ENCODE measurements at places on chromosomes 3 and 15. TPM values are rescaled to one million over a fixed set of nuclear protein-coding genes. Genes with fewer than 3 reads are reported as not detected.

GRCh38 chr3:27456554-27456953 is 27.6 kb downstream of the SLC4A7 start:
- DNase-seq: no peak

GRCh38 chr3:107682580-107682979 is 159.8 kb downstream of the BBX start:
- DNase-seq: no peak

- DNase-seq: no peak
These were observed 665.2 kb downstream of the DIPK2A start for GRCh38 chr3:144636833-144637232.

DNA sequence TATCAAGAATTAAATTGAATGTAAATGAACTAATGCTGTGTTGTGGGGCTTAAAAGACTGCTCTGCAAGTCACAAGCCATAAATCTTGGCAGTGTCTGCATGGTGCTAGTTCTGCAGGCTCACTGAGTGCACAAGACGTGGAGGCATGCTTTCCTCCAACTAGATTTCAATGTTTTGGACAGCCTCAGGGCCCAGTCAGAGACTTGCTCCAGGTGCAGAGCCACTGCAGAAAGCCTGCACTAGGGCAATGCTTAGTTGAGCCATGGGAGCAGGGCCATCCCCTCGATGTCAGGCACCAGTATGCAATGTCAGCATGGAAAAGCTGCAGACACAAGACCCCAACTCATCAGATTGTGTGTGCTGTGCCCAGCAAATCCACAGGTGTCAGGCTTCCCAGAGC is 234.5 kb upstream of the CDIN1 start:
- no peak for DNase-seq

DNA sequence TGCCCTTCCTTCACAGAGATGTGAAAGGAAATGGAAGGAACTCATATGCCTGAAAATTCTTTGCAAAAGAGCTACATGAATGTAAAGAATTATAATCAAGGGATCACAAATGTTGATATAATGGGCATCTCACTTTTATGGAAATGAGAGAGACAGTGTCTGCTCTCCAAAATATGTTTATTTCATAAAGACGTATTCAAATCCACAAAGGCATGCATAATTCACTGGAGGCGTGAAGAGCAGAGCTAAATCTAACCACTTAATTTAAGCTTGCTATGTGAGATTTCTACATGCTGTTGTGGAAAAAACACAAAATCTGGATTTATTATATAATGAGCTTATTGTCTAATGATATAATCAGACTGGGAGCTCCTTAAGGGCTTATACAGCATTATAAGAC is 469.1 kb downstream of the RAP2B start:
- DNase-seq: no peak

- DNase-seq: no peak
These were observed 174.5 kb upstream of the LYSMD4 start for GRCh38 chr15:99907698-99908097.

GRCh38 chr15:69806287-69806915 is 291.3 kb downstream of the TLE3 start:
- DNase-seq: no peak

DNA sequence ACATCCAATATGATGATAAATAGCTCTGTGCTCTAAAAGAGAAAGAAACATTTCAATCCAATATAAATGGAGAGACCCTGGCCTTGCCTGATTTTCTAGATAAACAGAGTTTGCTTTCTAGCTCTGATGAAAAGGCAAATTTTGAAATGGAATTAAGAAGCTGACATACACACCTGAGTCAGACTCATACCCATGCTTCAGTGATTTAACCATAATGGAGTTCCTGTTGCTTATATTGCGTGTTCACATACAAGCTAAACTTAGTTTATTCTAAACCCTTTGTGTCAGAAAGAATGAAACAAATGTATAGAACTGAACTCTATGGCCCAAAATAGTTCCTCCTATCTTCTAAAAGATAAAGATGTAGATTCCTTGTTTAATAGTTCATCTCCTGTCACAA is 760.8 kb upstream of the ARPP21 start:
- DNase-seq: no peak

GRCh38 chr3:78670746-78671145 is 1097.1 kb downstream of the ROBO1 start:
- no peak for DNase-seq

GRCh38 chr3:111794711-111795110 is 64.4 kb upstream of the PHLDB2 start:
- no peak for DNase-seq

DNA sequence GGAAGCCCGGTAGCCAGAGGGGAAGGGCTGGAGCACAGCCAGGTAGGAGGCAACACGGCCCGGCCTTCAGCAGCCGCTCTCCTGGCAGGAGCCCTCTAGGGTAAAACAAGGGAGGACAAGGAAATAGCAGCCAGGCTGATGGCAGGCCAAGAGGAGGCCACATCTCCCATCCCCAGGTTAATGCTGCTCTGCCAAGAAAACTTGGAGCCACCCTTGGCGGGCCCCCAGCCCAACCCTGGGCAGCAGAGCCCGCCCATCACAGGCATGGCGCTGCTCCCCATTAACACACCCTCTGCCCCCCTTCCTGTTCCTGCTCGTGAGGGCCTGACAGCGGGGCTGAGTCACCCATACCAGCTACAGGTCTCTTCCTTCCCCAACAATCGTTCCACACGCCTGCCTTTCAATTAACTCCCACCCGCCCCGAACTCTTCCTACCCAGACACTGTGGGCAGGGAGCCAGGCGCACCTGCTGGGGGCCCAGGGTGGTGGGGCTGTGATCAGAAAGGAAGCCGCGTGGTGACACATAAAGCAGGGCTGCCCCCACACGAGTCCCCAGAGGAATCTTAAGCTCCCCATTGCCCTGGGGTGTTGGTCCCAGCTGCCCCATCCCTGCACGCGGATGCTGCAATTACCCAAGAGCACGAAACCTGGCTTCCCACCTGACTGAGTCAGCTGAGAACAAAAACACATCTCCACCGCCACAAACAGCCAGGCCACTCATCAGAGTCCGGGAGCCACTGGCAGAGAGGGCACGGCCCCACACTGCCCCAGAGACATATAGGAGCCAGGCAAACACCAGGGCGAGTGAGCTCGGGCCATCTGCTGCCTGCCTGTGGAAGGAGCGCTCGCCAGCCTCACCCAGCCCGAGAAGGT is at the start of gene C15orf62:
Gene C15orf62 (plus strand): TSS at position 707 of the 873 bp plus-strand sequence. CDS start 516 bp downstream, outside the sequence.
- peak; percentile 73 for DNase-seq

DNA sequence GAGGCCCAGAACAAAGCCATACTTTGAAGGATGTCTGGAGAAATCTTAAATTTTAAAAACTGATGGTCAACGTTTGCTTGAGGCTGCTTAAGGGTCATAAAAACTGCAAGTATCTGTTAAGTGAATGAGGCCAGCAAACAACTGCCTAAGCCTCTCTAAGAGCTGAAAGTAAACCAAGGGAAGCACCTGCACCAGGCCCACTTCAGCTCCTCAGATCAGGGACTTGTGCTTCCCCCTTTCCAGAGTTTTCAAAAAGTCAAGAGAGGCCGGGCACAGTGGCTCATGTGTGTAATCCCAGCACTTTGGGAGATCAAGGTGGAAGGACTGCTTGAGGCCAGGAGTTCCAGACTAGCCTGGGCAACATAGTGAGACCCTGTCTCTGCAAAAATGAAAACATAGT is 9.1 kb downstream of the FBXL22 start:
- no peak for DNase-seq

DNA sequence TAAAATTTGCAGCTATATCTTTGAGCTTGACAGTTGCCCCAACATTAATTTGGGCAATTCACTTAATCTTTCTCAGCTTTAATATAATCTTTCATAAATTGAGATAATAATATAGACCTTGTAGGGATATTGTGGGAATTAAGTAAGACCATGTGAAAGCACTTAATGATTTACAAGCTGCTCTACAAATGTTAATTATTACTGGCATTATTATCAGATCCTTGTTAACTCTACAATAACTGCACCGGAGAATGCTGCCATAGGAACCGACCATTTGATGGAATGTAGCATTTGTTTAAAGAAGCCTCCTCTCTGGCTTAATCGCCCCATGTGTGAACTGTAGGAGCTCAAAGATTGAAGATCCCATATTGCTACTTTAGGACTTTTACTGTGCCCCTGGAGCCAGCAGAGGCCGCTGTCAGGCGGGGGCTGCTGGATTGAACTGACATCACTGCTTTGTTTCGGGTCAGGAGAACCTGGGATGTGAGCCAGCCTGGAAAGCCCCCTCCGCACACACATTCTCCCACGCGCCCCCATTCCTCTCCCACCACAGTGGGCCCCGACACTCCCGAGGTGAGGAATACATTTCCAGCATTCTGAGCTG is 154.2 kb upstream of the TNIK start:
- peak; percentile 63 for DNase-seq

DNA sequence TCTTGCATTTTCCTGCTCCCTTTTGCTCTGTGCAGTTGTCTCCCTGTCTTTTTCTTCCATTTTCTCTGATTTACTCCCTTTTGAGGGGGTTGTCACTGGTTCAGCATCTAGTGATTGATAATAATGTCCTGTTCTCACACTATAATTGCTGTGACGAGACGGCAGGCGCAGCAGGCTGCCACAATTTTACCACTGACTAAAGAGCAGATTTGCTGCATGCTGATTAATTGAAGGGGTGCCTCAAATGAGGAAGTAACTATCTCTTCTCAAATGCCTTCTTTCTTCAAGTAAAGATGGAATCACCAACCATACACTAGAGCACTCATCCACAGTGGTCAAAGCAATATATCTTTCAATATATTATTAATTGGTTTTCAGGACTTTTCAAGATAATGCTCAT is 219.3 kb downstream of the CBLB start:
- DNase-seq: no peak

- DNase-seq: no peak
These were observed 231.6 kb downstream of the XXYLT1 start for GRCh38 chr3:195039180-195039843.

DNA sequence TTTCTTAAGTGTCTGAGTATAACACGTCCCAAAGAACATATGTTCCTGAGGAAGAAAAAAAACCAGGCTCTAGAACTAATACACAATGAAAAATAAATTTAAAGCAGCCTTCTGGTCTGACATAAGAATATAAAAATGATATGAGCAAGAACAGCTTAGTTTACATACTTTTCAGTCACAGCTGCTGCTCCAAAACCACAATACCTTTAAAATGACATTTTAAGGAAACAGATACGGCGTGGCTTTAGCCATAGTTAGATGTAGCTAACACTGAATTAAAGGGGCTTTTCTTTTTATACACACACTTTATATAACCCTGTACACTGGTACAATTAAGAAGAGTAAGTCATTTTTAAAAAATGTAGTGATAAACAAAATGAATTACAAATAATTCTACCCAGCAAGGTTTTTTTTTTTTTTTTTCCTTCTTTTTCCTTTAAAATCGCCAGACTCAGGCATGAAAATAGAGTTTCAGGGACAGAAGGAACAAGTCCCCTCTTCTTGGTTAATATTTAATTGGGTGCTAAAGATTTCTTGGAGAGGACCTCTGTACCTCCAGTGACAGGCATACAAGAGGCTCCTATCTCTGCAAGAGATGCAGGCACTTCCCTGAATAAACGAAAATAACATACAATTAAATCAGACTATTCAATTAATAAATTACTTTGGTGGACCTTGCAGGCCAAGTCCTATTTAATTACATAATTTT is 265.6 kb downstream of the FOXP1 start:
- no peak for DNase-seq

- no peak for DNase-seq
These were observed 69.8 kb upstream of the GRM7 start for GRCh38 chr3:6791161-6791560.

- no peak for DNase-seq
These were observed 4.6 kb upstream of the OXTR start for GRCh38 chr3:8773941-8774542.

GRCh38 chr3:52531860-52532516 is 1.7 kb downstream of the NT5DC2 start:
- no peak for DNase-seq

DNA sequence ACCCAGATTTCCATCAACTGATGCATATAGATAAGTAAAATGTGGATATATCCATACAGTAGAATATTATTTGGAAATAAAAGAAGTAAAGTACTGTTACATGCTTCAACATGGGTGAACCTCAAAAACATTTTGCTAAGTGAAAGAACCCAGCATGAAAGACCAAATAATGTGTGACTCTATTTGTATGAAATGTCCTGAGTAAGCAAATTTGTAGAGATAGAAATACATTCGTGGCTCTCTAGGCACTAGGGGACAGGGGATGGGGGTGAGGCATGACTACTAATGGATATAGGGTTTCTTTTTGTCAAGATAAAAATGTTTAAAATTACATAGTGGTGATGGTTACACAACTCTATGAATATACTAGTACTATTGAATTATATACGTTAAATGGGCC is 163.7 kb downstream of the KLHL25 start:
- DNase-seq: no peak

- DNase-seq: no peak
These were observed 67.5 kb downstream of the TFG start for GRCh38 chr3:100776746-100777145.

- DNase-seq: peak; percentile 86
These were observed 5.0 kb downstream of the NUDT16 start for GRCh38 chr3:131386429-131387165.

DNA sequence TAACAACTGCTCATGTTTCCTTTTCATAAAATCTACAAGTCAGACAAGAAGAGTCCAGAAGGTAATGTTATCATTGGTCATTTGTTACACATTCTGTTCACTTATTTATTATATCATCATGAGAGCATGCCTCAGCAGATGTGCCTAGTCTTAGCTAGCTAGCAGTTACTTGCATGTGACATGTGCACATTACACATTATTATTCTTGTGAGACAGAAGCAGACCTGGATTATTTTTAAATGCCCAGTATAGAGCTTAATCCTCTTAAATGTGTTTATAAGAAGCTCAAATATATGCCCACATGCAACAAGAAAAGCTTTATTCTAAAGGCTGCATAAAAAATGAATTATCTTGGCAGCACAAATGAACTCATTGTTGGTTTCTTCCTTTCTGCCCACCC is 12.6 kb downstream of the YEATS2 start:
- no peak for DNase-seq

DNA sequence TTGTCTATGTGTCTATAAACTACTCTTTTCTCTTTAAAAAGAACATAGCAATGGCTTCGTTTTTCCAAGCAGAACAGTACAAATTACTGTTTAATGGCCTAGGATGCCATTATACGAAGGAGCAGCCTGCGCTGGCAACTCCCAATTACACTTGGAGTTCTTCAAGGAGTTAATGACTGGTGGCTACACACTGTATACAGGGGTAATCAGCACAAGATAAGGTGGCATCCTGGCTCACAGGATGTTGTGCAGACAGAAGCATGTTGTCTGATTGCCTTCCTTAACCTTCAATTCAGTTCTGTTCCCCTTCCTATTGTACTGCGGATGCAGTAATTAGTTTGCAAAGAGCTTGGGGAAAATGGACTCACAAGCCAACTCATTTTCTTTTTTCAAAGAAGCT is 250.7 kb upstream of the ROBO2 start:
- no peak for DNase-seq

Gene CPNE9
- 0.31 TPM for total RNA-seq

Gene CHRNB4
- total RNA-seq: not detected

Gene RPSA
- 446 TPM for total RNA-seq

Gene MESP2
- 0.29 TPM for total RNA-seq

Gene GPR62
- total RNA-seq: 0.46 TPM

Gene SLC28A1
- total RNA-seq: 0.54 TPM

Gene MYO5C
- 4.8 TPM for total RNA-seq

Gene PARP16
- total RNA-seq: 5.2 TPM

Gene SKOR1
- total RNA-seq: 0.28 TPM

Gene INKA1
- total RNA-seq: 4.9 TPM

Gene ZNF502
- total RNA-seq: 3.4 TPM
